ENCODE measurements at places on chromosomes 1 and 21. TPM values are rescaled to one million over a fixed set of nuclear protein-coding genes. Genes with fewer than 3 reads are reported as not detected.

KANK4 gene
- total RNA-seq: not detected

LINGO4 gene
- total RNA-seq: not detected

RGSL1 gene
- not detected for total RNA-seq

CLDN8 gene
- total RNA-seq: not detected

PEX19 gene
- total RNA-seq: 26.9 TPM

CFHR2 gene
- total RNA-seq: not detected

RNU1-4 gene
- under 0.01 TPM for total RNA-seq

HSPA6 gene
- 1.5 TPM for total RNA-seq

NT5C1A gene
- not detected for total RNA-seq

SMIM1 gene
- total RNA-seq: 1.1 TPM
